Stimulated activated CD8-positive, alpha-beta memory T cell treated with anti-CD3 and anti-CD28 coated beads, Interleukin-4, amount 100 ng/mL, for 4 hours (primary cell): ENCODE measurements at places on chromosomes 16 and 17.

DNA sequence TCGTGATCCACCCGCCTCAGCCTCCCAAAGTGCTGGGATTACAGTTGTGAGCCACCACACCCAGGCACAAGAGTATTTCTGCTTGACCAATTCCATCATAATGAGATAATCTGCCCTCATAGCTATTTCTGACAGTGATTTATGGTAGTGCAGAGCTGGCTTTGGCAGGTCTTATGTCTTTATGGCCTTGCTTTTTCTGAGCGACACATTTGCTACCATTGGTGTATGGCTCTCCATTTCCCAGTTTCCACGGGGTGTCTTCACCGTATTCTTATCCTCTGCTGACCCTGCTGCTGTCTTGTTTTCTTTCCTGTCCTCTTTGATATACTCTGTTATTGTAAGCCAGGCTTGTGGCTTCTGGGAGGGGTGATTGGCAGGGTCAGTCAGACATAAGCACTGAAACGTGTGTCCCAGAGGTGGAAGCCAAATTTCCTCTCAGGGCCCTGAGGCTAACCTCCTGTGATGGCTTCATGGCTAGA lies 161.1 kb upstream of the TBX2 start:
- DNase-seq = no peak

- peak; percentile 67 for DNase-seq
Measured at GRCh38 chr16:31427441-31428278, 500 bp downstream of the COX6A2 start.

GRCh38 chr17:76918811-76919210 lies 50.6 kb downstream of the MGAT5B start:
- DNase-seq = no peak

DNA sequence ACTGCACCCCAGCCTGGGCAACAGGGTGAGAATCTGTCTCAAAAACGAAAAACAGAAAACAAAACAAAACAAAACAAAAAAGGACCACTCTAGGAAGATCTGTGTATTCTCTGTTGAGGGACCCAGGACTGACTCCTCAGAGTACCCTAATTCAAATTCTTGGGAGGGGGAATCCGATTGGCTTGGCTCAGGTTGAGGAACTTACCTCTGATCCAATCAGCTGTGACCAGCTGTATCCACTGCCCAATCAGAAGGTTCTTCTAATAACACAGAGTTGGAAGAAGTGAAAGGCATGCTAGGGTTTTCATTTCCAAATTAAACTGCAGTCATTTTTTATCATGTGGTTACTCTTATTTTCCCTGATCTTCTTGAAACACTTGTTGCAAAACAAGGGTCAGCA lies 105.9 kb upstream of the CACNG3 start:
- no peak for DNase-seq
